Suppressor macrophage (primary cell): ENCODE measurements at places on chromosomes 12 and 14.
A peak's percentile ranks its signal among the peaks of the same experiment; 100 is the strongest.

- peak; percentile 98 for DNase-seq
Observed at GRCh38 chr14:69614592-69614991, 3.2 kb downstream of the SUSD6 start.

DNA sequence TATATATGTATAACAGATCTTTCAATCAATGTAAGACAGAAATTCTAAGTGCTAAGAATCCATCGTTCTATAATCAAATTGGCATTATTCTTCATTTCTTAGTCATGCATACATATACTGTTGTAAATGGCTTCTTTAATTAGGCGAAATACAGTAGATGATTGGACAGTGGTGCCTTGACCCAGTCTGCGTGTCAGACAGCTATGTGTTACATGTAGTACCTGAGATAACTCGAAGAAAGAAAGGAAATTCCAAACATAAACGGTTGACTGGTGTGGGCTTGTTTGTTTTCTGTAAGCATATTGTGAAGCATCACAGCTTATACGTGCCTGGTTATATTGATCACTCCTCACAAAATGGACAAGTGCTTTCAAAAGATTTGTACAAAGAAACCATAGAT lies 210.5 kb downstream of the ETNK1 start:
- no peak for DNase-seq

DNA sequence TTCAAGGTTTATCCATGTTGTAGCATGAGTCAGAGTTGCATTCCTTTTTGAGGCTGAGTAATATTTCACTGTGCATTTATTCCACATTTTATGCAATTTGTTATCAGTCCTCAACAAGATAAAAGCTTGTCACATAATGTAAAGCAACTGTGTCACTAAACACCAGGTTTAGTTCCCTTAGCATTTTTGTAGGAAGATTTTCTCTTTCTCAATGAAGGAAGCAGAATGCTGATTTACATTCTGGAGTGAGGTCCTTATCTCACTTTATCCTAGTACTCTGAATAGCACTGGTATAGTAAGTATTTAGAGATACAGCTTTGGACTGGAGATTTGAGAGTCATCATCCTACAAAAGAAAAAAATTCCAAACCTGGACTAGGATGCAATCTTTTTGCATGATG lies 9.8 kb upstream of the EXD2 start:
- no peak for DNase-seq

DNA sequence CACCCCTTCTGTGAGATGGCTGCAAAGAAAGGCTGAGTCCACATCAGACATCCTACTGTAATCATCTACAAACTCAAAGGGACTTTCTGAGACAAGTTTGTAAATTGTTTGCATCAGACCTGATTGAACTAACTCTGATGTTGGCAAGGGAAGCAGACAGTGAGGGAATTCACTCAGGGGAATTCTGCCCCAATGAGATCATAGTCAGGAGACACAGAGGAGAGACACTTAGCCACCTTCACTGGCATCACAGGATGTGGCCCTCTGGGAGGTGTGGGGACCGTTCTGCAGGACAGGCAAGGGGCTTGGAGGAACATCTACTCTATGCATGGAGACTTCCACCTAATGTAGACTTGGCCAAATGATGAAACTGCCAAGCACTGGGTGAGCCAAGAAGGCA lies 70.7 kb upstream of the DDX11 start:
- DNase-seq, result no peak

DNA sequence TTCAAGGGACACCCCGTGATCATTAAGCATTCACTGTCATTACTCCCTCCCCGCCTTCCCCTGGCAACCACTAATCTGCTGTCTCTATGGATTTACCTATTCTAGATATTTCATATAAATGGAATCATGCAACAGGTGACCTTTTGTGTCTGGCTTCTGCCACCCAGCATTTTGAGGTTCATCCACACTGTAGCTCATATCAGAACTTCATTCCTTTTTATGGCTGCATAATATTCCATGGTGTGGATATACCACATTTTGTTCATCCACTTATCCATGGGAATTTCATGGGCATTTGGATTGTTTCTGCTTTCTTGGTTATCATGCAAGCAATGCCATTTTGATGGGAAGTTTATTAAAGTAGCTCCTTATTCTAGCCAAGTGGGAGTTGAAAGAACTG lies 184.2 kb upstream of the VASH1 start:
- DNase-seq, result no peak

DNA sequence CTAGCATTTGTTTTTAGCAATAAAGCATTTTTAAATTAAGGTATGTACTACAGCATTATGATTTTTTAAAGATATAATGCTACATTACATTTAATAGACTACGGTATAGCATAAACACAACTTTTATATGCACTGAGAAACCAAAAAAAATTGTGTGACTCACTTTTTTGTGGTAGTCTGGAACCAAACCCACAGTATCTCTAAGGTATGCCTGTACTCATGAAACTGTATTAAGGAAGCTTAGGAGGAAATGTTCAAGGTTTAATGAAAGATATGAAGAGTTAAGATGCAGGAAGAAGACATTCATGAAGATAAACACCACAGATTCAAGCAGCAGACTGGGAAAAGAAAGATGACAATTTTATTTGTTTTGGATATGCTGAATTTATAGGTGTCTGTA lies 51.7 kb downstream of the PPP1R12A start:
- DNase-seq, result no peak

GRCh38 chr12:63805704-63806672 lies 26.3 kb downstream of the RXYLT1 start:
- DNase-seq, result no peak

- DNase-seq, result no peak
Observed at GRCh38 chr12:53978477-53979356, 4.0 kb upstream of the HOTAIR start.

DNA sequence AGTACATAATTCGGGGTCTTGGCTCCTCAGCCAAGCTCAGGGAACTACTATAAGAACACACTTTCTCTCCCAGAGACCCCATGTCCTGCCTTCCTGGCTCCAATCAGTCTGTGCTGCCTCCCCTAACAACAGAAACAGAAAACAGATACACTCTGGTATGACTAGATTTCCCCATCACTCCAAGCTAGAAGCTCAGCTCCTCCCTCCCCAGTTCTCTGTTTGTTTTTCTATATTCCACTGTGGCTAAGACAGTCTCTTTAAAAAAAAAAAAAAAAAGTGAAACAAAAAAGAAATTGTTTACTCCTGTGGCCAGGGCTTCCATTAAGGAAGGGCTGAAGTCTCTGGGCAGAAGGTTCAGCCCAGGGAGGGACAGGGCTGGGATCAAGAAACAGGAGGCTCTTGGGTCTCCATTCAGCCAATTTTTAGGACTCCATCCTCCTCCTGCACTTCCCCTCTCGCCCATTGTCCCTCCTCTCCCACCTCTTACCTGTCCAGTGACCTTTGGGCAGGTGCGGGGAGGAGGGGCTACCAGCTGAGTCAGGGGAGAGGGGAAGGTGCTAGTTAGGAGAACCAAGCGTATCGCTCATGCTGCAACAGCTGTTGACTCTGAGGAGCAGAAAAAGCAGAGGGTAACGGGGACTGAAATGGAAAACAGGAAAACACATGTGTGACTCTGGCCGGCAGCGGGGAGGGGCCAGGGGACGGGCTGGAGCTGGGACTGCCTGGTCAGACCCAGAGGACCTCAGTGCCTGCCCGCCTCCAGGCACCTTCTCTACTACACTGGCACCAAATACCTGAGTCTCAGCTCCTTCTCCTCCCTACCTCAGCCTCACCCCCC lies 4.1 kb upstream of the SLC7A7 start:
- DNase-seq, result peak; percentile 70

DNA sequence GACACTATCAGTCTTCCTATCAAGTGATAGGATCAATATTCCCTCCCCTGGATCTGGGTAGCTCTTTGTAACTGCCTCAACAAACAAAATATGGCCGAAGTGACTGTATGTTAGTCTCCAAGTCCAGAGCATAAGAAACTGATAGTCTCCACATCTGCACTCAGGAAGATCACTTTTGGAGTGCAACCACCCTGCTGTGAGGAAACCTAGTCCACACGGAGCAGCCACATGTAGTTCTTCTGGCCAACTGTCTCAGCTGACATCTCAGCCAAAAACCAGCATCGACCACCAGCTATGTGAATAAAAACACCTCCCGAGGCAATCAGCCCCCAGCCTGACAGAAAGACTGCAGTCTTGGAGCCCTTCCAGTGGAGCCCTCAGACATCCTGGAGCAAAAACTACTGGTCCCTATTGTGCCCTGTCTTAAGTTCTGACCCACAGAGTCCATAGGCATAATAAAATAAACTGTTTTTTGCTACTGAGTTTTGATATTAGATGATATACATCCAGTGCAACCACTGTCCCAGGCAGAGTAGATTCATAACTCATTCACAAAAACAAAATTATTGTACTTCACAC lies 143.8 kb downstream of the MED13L start:
- no peak for DNase-seq

GRCh38 chr12:85089792-85090191 lies 53.6 kb downstream of the LRRIQ1 start:
- DNase-seq, result no peak

DNA sequence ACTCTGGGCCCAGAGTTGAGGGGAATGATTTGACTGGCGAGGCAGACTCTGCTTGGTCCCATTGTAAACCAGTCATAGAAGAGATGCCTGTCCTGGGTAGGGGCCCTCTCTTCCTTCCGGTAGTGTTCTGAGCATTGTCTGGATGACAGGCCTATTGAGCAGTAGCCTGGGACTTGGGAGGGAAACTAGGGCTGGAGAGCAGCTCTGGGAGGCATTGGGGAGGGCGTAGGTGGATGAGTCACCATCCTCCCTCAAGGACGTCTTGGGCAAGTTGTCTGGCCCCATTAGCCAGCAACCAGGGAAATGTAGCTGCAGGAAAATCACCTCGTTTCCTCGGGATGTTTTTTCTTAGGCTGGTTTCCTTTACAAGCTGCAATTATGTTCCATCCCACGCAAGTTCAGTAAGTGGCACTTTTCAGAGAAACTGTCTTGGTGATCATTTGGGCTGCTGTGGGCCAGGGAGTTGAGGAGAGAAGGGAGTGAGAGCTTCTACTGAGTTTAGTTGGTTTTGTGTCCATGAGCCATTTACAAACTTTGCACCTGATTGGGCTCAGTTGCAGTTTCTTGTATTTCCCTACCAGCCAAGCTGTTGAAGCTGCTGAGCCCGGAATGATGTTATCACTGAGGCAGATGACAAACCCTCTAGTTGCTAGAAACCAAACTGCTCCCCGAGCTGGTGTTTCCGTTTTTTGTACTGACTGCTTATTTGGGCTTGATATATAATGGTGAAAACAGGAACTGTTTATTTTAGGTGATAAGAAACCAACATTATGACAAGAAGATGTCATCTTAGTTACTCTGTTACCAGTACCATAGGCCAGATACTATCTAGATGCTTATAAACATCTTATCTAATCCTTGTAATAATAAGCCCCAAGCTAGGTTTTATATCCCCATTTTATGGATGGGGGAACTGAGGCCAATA lies 147.6 kb downstream of the CHST11 start:
- DNase-seq, result peak; percentile 95

DNA sequence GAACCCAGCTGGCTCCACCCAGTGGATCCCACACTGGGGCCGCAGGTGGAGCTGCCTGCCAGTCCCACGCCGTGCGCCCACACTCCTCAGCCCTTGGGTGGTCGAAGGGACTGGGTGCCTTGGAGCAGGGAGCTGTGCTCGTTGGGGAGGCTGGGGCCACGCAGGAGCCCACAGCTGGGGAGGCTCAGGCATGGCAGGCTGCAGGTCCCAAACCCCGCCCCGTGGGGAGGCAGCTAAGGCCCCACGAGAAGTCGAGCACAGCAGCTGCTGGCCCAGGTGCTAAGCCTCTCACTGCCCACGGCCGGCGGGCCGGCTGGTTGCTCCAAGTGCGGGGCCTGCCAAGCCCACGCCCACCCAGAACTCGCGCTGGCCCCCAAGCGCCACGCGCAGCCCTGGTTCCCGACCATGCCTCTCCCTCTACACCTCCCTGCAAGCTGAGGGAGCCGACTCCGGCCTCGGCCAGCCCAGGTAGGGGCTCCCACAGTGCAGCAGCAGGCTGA lies 56.2 kb downstream of the ANO2 start:
- DNase-seq, result no peak

GRCh38 chr12:121565076-121565475 lies 15.7 kb downstream of the KDM2B start:
- peak; percentile 29 for DNase-seq

DNA sequence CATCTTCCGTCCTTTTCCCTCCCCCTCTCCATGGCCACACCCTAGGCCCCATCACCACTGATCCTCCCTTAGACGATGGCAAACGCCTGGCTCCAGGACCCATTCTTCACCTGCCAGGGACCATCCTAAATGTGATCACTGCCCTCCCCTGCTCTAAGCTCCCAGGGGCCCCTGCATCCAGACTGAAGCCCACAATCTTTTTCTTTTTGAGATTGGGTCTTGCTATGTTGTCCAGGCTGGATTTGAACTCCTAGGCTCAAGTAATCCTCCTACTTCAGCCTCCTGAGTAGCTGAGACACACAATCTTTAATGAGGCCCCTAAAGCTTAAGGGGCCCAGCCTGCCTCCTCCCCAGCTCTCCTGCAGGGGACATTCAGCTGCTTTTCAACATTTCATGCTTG lies 15.3 kb downstream of the RBM19 start:
- no peak for DNase-seq

GRCh38 chr12:52581481-52581880 lies 7.8 kb upstream of the KRT74 start:
- no peak for DNase-seq

DNA sequence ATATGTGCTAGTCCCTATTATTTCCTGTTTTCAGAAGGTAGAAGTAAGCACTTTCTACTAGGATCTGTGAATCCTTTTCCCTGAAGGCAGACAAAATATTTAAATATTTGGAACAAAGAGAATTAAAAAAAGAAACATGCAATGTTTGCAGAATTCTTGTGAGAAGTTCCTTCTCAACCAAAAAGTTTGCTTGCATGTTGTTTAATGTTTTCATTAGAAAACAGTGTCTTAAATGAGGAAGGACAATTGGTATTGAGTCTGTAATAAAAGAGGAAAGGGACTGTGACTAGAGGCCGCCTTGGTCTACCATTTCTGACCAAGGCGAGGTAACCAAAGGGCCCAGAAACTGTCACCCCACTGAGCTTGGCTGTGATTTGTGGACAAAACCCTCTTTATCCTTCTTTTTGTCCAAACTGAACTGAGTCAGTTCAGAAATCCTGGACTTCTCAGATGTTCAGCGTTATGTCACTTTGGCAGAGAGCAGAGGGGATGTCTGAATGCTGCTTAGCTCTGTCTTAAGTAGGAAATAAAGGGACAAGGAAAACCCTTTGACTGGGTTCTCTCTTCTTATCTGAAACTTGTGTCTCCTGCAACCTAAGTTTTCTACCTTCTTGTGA lies 129.8 kb upstream of the CPM start:
- peak; percentile 41 for DNase-seq

- DNase-seq, result peak; percentile 82
Observed at GRCh38 chr14:105026033-105026785, 5.3 kb upstream of the CDCA4 start.
